ENCODE measurements at places on chromosomes 2 and 18. TPM values are rescaled to one million over a fixed set of nuclear protein-coding genes. Genes with fewer than 3 reads are reported as not detected.

GRCh38 chr2:171909266-171909665 lies 13.0 kb upstream of the HAT1 start:
- no peak for DNase-seq

The ATOH8 gene
- 1.2 TPM for total RNA-seq

- DNase-seq: peak; percentile 32
These were observed 102.5 kb downstream of the BARD1 start for GRCh38 chr2:214706986-214707385.

DNA sequence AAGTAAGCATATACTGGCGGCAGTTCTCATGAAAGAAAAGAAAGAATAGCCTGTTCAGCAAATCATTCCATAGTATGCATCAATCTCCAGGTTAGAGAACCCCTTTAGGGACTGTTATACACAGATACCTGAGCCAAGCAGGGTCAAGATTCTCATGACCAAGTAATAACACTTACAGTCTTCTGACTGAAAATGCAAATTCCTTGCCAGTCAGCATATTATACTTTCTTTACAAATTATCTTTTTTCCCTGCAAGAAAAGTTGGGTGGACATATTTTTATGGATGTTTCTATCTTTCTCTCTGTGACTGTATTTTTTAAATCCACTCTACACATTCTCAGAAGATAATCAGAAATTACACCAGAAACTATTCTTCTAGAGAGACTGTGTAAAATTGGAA lies 120.4 kb upstream of the COL5A2 start:
- no peak for DNase-seq

GRCh38 chr18:35376393-35376741 lies 770 bp downstream of the ZNF396 start:
- DNase-seq: no peak

DNA sequence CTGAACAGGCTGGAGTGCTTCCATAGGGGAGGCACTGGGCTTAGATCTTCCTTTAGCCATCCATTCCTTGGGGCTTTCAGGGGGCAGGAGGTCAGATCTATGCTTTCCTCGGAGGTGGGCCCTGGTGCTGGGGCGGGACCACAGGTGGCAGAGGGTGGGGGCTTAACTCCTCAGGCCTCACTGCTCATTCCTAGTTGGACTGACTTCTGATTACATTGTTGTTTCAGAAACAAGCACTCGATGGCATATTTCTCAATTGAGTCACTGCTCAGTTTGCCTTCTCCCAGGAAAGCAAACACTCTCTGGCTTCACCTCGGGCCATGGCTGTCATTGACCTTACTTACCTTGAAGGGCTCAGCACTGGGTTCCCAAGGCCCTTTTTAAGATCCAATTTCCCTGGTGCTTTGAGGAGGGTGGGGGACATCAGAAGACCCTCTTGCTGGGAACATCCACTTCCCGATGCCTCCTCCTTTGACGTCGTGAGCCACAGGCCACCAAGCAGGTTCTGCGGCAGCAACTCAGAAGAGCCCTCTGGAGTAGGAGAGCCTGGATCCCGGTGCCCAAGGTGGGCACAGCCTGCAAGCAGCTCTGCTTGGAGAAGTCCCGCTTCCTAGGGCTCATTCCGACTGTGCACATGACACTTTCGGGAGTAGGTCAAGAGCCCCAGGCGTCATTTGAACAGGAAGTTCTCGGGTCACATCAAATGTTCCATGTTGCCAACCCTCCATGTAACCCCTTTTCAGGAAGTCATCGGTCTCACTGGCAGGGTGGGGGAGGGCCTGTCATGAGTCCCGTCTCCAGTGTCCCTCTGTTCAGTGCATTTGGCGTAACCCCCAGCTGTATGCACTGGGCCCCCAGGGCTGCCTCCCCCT lies 40.6 kb downstream of the SDC1 start:
- DNase-seq: peak; percentile 76

DNA sequence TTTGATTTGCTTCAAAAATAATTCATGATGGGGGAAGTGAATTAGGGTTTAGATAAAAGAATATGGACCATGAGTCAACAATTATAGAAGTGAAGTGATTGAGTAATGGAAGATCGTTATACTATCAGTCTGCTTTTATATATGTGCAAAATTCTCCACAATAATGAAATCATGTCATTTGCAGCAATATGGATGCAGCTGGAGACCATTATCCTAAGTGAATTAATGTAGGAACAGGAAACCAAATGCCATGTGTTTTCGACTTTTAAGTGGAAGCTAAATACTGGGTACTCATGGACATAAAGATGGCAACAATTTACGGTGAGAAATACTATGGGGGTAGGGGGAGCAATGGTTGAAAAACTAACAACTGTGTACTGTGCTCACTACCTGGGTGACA lies 144.7 kb upstream of the SRD5A2 start:
- DNase-seq: no peak

DNA sequence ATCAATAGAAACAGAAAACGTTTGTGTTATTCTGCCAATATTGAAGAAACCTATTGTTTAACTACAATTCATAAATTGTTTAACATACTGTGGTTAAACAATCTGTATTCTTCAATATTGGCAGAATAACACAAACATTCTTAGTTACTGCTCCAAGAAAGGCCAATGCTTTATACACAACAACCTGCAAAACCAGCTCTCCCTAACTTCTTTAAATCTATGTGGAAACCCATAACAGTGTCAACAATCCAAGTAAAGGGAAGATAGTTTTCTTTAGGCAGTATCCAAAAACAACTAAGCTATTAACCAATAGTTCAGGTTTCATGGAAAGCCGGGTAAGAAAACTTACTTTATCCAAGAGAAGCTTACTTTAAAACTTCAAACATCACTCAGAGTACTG lies 6.2 kb upstream of the RBM45 start:
- DNase-seq: no peak

The UGT1A4 gene
- total RNA-seq: 0.12 TPM

The NYAP2 gene
- not detected for total RNA-seq

The KCNIP3 gene
- total RNA-seq: 15.6 TPM

DNA sequence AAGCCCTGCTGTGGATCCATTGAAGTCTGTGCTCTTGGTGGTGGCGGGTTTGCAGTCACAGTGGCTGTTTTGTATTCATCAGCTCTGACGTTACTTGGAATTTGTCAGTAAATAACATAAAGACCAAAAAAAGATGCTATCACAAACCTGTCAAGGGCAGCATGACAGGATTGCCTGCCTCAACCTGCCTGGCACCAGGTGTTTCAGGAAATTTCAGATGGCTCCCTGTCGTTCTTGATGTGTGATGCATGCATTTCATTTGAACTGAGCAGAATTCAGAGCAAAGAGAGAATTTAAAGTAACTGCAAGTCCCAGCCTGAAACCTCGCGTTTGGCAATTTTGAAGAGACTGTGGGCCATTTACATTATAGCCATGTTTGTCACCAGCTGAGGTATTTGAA lies 50.3 kb upstream of the EPC2 start:
- no peak for DNase-seq

- DNase-seq: no peak
These were observed 17.3 kb upstream of the GPR75 start for GRCh38 chr2:53877112-53877511.

DNA sequence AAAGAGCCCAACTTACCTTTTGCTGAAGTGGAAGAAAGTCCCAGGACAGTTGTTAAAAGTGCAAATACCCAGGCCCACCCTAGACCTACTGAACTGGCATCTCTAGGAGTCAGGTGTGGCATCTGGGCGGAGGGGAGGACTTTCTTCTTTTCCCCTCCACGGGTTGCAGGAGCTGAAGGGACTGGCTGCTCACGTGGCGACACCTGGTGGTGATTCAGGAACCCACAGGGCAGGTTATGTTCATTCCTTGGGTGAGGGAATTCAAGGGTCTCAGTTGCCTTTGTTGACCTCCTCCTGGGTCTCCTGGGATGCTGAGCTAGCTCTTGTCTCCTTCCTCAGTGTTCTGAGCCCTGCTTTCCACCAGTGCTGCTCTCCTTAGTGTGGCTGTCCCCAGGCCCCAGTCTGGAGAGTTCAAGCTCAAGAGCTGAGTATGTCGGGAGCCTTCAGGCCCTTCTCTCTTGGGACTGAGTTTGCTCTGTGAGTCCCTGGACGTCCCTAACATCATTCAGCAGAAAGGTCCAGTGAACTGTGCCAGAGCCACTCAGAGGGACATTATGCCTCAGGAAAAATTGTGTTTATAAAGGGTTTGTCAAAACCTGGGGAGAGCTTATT lies 56.9 kb downstream of the DYSF start:
- DNase-seq: peak; percentile 69

The CFC1 gene
- total RNA-seq: not detected

Measured in MCF 10A (cell line).